KBM-7 (cell line): ENCODE measurements at places on chromosomes 5 and 9.

DNA sequence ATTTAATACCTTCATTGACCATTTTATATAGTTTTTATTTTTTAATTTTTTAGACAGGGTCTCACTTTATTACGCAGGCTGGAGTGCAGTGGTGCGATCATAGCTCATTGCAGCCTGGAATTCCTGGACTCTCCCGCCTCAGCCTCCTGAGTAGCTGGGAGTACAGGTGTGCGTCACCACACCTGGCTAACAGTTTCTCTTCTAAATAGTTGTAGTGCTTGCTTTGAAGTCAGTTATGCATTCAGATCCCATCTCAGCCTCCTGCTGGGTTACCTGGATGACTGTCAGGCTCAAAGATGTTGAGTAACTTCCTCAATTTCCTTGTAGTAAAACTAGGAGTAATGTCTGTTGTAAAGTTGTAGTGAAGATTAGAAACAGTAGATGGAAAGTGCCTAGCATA lies 21.4 kb downstream of the SNX18 start:
- DNase-seq: no peak

GRCh38 chr5:153636670-153637451 lies 146.4 kb downstream of the GRIA1 start:
- DNase-seq: no peak

DNA sequence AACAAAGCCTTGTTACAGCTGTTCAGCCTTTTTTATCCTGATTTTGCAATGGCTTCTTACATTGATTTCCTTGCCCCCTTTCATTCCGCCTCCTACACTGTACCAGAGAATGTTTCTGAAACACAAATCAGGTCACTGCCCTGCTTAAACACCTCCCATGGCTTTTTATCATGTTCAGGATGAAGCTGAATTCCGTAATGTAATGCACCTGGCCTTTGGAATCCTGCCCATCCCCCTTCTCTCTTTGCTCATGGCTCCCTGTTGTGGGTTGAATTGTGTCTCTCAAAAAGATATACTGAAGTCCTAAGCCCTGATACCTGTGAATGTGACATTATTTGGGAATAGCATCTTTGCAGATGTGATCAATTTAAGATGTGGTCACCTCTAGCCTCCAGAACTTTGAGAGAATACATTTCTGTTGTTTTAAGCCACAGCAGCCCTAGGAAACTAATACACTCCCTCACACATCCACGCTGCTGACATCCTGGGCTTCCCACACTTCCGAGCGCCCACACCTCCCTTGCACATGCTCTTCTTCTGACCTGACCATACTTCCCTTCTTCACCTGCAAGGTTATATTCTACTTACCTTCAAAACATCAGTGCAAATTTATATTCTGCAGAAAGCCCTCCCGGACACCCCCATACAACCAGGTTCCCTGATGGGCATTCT lies 101.2 kb downstream of the DNAH5 start:
- no peak for DNase-seq

- DNase-seq: no peak
These were observed 372.6 kb downstream of the EBF1 start for GRCh38 chr5:158727136-158727535.

DNA sequence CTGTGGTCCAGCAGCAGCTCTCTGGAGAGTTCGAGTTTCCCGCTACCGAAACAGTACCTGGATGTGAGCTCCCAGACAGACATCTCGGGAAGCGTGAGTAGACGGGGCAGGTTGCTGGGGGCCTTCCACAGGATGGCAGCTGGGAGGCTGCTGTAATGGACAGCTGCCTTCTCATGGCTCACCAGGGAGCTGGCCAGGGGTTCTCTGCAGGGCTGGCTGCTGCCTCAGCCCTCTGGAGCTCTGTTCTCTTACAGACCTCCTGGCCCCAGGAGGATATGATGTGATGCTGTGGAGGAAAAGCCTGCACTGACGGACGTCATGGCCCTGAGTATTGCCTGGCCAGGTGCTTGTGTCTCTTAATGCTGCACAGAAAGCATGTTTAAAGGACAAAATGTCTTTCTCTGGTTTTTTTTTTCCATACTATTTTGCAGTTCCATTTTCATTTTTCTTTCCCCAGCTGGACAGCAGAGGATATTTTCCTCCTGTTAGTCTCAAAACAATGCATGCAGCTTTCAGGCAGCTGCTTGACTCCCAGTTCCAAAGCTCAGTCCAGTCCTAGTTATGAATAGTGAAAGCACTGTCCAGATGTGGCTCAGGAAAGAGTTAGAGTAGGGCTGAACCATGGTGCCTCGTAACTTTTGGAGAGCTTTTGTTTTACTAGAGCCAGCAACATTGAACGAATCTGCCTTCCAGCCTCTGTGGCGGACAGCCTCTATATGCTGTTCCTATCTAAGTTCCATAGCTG lies 77.5 kb upstream of the RARS1 start:
- no peak for DNase-seq

- peak; percentile 42 for DNase-seq
These were observed 2.1 kb upstream of the CAMK2A start for GRCh38 chr5:150291388-150292385.

DNA sequence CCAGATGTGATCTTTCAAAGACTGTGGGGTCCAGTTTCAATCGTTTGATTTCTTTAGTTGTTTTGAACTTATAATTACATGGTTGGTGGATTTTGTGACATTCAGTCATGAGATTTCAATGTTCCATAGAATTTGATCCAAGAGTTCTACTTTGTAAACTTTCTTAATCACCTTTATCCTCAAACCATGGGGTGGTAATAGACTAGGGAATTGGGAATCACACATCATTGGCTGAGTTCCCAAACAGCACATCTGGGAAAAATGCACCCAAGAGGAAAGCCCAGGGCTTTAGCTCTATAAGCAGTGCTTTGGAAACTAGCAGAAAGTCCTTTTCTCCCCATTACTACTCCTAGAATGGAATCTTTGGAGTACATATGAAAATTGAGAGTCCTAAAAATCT lies 177.6 kb downstream of the NNT start:
- DNase-seq: no peak

GRCh38 chr9:36092509-36093215 lies 43.9 kb upstream of the GLIPR2 start:
- DNase-seq: no peak

- DNase-seq: no peak
These were observed 79.2 kb downstream of the MAST4 start for GRCh38 chr5:66675406-66675805.

- DNase-seq: no peak
These were observed 31.1 kb downstream of the MEGF9 start for GRCh38 chr9:120683150-120683549.

DNA sequence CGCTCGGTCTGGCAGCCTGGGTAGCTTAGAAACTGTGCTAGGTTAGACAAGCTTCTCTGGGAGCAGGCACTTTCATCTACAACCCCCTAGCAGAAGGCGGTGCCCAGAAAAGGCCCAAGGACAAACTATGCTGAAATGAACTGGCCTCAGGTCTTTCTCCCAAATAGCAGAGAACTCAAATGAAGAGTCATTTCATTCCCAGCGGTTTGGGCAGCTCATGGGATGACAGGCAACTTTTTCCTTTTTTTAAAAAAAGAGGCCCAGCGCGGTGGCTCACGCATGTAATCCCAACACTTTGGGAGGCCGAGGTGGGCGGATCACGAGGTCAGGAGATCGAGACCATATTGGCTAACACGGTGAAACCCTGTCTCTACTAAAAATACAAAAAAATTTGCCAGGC lies 2.5 kb downstream of the RAPGEF1 start:
- DNase-seq: no peak

- DNase-seq: no peak
These were observed 186.1 kb downstream of the ENC1 start for GRCh38 chr5:74454263-74455030.

DNA sequence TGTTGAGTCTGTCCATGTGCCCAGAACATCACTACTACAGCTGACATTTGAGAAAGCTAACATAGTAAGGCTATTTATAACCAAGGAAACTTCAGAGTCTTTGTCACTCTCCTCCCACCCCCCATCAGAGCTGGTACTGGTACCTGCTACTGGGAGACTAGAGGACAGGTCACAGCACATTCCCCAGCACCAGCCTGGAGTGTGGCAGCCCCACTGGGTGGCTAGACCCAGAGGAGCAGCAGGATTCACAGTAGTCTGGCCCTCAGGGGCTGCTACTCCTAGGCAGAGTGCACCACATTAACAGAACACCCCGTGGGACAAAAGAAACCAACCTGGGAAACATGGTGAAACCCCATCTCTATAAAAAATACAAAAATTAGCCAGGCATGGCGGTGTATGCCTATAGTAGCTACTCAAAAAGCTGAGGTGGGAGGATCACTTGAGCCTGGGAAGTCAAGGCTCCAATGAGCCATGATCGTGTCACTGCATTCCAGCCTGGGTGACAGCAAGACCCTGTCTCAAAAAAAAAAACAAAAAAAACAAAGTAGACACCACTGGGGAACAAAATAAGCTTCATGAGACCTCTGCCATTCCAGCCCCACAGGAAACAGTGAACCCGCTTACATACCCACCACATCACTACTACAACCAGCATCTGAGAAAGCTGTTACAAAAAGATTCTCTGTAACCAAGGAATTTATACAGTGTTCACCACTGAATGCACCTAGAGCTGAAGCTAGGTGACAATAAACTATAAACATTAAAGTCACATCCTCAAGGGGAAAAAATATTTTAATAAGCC lies 26.3 kb upstream of the PTGER4 start:
- peak; percentile 38 for DNase-seq

DNA sequence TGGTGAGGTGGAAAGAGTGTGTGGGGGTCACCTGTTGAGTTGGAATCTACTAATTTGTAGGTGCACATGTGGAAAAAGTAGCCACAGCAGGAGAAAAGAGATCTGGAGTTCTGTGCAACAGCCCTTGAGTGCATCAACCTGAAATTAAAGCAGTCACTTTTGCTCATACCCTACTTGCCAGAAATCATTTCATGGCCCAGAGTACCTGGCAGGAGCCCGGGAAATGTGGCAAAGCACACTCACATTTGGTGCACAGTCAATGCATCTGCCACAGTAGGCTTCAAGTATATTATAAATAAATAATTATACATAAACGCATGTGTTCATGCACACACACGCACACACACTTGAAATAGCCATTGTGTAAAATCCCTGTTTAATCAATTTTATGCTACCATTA lies 203.0 kb downstream of the ICE1 start:
- no peak for DNase-seq

GRCh38 chr5:137361280-137361679 lies 137.8 kb downstream of the SPOCK1 start:
- no peak for DNase-seq

GRCh38 chr9:70502690-70503089 lies 88.2 kb upstream of the KLF9 start:
- no peak for DNase-seq

GRCh38 chr5:179269781-179270543 lies 75.3 kb downstream of the ADAMTS2 start:
- no peak for DNase-seq

DNA sequence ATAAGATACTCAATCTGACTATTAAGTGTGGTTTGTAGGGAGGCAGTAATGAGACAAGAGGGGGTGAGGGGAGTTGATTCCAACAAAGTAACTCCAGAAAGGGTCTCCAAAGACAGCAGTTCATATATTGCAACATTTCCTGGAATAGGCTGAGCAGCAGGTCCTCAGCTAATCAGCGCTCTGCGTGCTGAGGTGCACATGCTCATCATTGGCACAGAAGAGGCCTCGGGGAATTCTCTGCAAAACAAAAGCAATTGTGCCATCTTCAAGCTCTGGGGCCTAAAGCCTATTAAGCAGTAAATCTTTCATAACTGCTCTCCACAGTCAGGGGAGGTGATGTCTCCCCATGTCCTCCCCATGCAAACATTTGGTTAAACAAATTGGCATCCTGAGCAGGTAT lies 357.3 kb downstream of the SPOCK1 start:
- DNase-seq: no peak

DNA sequence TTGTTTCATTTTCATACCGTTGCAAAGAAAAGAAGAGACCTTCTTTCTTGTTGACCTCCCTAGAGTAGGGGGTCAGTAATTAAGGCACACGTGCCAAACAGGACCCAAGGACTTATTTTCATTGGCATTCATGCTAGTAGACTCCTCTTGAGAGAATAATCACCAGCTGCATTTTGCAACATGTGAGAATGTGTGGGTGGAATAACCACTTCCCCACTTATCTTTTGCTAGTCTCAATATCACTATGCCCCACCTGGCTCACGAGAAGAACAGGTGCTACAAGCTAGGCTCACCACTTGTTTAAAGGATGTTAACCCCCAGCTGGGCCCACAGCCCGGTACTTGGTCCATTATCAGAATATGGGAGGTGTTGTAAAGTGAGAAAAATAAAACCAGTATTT lies 460.7 kb upstream of the MEF2C start:
- DNase-seq: peak; percentile 51

DNA sequence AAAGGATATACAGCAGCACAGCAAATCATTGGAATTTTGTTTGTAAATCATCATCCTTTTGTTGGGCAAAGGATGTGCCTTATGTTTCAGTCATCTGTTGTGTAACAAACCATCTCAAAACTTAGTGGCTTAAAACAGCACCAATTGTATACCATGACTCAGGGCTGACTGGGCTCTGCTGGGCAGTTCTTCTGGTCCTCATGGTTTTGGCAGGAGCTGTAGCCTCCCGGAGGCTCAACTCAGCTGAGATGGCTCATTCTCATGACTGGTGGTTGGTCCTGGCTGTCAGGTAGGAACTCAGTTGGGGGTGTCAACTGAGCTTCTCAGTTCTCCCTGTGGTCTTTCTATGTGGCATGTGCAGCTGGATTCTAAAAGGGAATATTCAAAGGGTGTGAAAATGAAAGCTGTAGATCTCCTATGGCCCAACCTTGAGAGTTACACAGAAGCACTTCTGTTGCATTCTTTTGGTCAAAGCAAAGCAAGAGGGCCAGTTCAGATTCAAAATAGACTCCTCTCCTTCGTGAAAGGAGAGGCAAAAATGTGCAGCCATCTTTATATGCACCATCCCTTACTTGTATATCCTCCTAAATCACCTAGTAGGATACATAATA lies 39.1 kb upstream of the CPEB4 start:
- no peak for DNase-seq

DNA sequence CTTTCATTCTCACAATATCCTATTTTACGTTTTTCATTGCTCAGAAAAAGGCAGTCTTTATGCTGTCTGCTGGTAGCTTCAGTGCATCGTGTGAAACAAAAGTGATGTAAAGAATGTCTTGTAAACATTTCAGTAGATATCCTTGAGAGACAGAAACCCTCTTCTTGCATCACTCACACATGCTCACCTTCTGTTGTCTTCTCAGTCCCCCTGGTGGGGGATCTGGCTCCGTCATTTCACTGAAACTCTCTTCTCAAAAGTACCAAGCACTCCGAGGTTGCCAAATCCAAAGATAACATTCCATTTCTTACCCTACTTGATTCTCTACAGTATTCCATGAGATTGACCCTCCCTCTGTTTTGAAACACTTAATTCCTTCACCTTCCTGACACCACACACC lies 46.1 kb upstream of the PCA3 start:
- no peak for DNase-seq

GRCh38 chr9:94952565-94953373 lies 226.3 kb downstream of the AOPEP start:
- no peak for DNase-seq

- DNase-seq: no peak
These were observed 67.4 kb upstream of the RNU6ATAC start for GRCh38 chr9:134231767-134232166.
